ENCODE measurements at places on chromosomes 7 and 10.

- DNase-seq, result no peak
Measured at GRCh38 chr7:2515424-2516193, 4.0 kb upstream of the LFNG start.

GRCh38 chr7:114789871-114790311 lies 132.0 kb upstream of the MDFIC start:
- DNase-seq, result no peak

DNA sequence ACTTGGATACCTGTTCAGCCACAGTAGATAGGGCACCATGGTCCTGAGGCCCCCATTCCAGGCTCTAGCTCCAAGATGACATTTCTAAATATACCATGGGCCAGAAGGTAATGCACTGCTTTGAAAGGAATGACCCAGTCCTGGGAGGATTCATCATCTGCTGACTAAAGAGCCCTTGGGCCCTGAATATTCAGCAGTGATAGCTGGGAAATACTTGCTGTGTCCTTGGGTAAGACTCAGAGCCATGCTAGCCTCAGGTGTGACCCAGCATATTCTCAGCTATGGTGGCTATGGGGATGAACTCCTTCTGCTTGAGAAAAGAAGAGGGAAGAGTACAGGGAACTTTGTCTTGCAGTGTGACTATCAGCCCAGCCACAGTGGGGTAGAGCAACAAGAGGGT lies 21.3 kb upstream of the AGR2 start:
- DNase-seq, result no peak

DNA sequence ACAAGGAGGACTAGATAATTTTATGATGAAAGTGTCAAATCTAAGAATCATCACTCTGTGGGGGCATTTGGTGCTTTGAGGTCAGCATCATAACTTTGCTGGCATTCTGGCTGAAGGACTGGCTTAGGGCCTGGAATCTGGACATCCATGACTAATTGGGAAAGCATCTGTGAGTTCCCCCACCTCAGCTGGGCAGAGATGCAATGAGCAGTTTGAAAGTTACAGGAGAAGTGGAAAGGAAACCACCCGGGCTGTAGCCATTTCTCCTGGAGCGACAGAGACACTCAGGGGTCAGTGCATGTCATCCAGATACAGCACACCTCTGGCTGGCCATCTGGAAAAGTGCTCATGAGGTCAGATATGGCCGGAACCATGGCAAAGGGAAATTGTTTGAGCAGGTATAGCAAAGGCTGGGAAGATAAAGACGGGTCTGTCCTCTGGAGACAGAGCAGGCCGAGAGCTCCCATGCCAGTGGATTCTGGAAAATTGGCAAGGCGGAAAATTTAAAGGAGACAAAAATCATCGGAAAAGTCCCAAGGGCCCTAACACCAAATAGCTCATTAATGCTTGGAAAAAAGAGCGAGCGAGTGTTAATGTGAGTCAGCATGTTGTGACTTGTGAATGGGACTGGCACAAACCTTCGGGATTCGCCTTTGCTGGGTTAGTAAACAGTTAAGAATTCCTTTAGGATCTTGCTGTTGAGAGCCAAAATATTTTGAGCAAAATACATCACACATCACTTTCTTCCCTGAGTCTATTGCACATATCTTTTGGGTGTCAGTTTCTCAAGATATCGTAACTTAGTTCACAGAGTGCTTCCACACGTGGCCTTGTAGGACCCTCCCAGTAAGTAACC lies 188.4 kb upstream of the AGK start:
- DNase-seq, result no peak

DNA sequence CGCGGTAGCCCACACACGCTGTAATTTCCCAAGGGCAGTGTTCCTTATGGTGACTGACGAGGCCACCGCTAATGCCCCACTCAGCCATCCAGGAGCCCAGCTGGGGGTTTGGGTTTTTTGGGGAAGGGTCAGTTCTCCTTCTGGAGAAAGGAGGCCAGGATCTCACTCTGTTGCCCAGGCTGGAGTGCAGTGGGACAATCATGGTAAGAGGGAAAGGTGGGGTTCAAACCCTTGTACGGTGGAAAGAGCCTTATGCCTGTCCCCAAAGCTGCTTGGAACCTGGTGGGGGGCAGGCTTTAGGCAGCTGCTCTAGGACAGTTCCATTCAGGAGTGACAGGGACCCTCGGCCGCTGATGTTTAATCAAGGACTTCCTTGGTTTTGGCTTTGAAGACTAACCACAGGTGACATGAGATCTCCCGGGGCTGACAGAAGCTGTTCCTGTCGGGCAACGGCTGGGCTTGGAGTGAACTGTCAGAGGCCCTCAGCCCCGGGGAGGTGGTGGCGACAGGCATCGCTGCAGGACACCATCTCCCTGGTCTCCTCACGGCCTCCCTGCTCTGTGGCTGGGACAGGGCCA lies 84.5 kb downstream of the CARD11 start:
- DNase-seq, result peak; percentile 13

DNA sequence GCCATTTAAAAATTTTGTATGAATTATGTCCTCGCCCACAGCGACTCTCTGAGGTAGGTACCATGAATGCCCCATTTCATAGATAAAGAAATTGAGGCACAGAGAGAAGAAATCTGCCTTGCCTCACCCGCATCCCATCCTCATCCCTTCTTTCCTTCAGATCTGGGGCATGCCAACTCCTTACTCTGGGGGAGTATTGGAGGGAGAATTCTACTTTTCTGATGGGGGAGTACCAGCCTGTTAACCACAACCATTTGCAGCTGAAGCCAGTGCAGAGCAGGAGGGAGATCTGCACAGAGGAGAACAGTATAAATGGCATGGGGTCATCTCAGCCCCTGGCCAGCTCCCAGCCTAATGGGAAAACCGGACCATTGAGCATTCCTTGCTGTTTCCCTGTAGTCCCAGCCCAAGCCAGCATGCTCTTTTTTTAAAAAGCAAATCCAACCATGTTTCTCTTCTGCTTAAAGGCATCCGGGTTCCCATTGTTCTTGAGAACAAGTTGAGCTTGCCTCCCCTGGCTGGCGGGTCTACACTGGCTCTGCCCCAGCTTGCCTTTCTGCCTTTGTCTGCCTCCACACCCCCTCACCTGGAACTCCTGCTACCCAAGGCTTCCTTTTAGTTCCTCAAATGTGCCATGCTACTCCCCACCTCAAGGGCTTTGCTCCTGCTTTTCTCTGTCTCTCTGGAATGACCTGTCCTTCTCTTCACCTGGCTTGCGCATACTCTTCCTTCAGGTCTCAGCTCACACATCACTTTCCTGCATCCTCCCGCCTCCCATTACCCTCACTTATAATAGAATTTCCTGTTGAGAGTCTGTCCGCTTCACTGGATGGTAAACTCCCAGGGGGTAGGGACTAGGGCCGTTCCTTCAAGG lies 8.8 kb upstream of the ZNF503 start:
- DNase-seq, result no peak

- DNase-seq, result peak; percentile 34
Measured at GRCh38 chr10:61000769-61001730, 57.1 kb upstream of the RHOBTB1 start.

GRCh38 chr7:104922182-104923009 lies 91.6 kb upstream of the KMT2E start:
- no peak for DNase-seq

DNA sequence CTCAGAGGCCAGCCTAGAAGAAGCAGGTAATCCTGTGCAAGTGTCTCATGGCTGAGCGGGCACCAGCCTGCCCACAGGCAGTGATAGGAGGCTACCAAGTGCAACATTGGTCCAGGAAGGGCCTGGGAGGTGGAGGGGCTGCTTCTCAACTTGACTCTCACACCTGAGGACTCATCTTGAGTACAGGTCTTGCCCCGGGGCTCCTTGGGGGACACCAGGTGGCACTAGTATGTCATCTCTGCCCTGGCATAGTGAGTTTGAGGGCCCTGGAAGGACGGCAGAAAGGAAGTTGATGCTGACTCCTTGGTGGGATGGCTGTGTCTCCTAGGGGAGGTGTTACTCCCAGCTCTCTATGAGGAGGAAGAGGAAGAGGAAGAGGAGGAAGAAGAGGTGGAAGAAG lies 2.3 kb downstream of the CCDC136 start:
- DNase-seq, result no peak

DNA sequence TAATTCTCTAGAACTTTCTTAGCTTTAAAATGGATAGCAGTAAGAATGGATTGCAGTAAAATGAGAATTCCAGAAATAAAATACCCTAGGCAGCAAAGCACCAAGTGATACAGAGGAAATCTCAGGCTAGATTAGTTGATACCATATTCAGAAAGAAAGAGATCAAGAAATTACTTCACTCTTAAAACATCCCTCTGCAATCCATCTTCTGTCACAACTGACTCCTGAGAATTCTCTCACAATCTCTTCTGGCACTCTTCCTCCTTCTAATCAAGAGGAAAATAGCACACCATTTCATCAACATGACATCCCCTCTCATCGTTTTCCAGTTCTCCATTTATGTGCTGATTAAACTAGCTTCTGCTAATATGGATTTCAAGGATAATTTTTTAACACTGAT lies 42.2 kb upstream of the LAMB1 start:
- no peak for DNase-seq

- DNase-seq, result no peak
Measured at GRCh38 chr7:84799106-84799505, 387.8 kb downstream of the SEMA3D start.

- DNase-seq, result no peak
Measured at GRCh38 chr10:104732222-104732621, 91.1 kb downstream of the SORCS3 start.

- no peak for DNase-seq
Measured at GRCh38 chr10:42149027-42149700, 489.2 kb downstream of the ZNF33B start.

Measured in mesothelial cell of epicardium (in vitro differentiated cells).